Left renal pelvis (tissue), 4 donors: ENCODE measurements at places on chromosomes 3 and 15.

- DNase-seq: no peak
These were observed 281.9 kb upstream of the LRRFIP2 start for GRCh38 chr3:37456270-37456708.

- DNase-seq: no peak
These were observed 173.2 kb downstream of the ALCAM start for GRCh38 chr3:105539897-105540296.

DNA sequence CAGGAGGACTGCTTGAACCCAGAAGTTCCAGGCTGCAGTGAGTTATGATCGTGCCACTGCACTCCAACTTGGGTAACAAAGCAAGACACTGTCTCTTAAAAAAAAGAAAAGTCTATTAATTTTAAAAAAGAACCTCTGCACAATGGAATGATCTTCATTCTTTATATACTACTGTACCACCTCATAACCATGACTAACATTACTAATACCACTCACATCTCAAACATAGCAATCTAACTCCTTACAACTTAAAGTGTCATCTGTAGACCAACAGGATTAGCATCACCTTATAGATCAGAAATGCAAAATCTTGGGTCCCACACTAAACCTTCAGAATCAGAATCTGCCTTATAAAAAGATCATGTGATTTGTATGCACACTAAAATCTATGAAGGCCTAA lies 48.8 kb upstream of the MAP4 start:
- DNase-seq: no peak

- no peak for DNase-seq
These were observed 176.1 kb downstream of the KLF13 start for GRCh38 chr15:31502541-31503229.

DNA sequence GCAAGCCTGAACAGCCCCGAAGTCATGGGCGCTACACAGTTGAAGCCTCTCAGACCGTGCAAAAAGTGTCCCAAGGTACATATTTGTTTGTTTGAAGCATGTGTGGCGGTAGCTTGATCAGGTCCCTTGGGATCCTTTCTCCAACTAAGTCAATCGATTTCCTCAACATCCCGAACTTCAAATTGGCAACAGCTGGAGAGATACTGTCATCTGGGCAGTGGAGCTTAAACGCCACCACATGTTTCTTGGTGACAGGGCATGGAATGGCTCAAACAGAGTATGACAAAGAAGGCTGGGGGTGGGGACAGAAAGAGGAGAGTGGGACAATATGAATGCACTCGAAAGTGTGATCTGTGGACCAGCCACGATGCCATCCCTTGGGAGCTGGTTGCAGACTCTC lies 84.9 kb upstream of the PSMD6 start:
- DNase-seq: no peak

GRCh38 chr3:182740710-182741109 lies 52.6 kb upstream of the ATP11B start:
- peak; percentile 51 for DNase-seq

DNA sequence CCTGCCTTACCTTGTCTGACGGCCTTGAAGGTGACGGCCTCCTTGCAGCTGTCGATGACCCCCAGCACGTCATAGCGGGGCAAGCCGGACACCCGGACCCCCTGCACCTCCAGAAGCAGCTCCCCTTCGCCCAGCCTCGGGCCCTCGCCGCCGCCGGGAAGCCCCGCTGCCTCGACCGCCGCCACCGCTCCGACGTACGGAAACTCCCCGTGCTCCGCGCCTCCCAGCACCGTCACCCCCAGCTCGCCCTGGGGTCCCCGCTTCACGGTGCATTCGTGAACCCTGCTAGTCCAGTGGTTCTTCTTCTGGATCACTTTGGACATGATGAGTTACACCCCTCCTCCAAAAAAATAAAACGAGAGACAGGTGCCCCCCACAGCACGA lies 740 bp downstream of the MAGI1 start:
- DNase-seq: no peak

DNA sequence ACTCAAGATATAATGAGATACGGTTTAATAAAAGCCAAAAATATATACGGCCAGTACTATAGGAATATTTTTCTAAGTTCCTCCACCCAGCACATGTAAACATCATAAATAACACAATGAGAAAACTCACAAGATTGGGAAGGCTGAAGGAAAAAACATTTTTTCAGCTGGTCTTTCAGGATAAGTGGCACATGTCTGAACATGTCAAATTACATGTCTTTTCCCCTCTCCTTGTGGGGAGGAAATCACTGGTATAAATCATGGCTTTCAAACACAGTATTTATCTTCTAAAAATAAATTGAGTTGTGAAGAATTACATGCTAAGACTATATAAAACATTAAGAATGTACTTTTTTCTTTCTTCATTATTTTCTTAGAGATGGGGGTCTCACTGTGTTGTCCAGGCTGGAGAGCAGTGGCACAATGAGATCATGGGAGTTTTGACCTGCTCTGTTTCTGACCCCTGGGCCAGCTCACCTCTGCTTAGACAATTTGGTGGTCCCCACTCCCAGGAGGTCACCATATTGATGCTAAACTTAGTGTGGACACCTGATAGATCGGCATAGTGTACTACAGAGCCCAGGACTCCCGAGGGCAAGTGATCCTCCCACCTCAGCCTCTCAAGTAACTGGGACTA lies 32.8 kb downstream of the ETV5 start:
- DNase-seq: no peak

DNA sequence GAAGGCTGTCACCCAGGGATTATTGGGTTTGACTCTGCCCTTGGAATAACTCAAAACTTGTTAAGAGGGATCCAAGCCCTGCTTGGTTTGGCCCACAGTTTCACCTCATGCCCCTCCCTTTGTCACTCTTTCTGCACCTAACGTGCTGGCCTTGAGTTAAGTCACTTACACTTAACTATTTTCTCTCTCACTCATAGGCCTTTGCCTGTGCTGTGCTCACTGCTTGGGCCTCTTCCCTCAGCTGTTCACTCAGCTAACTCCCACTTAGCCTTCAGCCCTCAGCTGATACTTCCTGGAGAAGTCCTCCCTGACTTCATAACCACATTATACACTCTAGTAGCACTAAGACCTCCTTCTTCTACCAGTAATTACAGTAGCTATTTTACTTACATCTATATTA lies 133.3 kb downstream of the CMSS1 start:
- DNase-seq: no peak

- DNase-seq: no peak
These were observed 32.4 kb downstream of the TNIK start for GRCh38 chr3:171427771-171428320.

GRCh38 chr3:128787256-128788253 lies 61.6 kb downstream of the RAB7A start:
- no peak for DNase-seq

DNA sequence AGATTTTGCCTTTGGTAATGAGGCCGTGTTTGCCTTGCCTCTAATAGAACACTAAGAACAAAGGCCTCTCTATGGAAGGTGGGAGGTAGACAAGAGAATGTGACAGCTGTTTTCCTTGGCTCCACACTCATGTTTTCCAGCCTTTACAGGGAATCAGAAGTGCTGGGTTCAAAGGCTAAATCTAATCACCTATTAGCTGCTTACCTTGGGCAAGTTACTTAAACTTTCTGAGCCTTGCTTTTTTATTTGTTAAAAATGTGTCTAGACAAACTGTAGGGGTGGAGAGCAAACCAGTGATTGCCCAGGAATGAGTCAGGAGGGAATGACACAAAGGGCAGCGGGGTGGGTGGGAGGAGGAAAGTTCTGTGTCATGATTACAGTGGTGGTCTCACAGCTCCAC lies 179.0 kb downstream of the P3H2 start:
- DNase-seq: no peak

- no peak for DNase-seq
These were observed 31.0 kb downstream of the PGBD4 start for GRCh38 chr15:34132881-34133280.

DNA sequence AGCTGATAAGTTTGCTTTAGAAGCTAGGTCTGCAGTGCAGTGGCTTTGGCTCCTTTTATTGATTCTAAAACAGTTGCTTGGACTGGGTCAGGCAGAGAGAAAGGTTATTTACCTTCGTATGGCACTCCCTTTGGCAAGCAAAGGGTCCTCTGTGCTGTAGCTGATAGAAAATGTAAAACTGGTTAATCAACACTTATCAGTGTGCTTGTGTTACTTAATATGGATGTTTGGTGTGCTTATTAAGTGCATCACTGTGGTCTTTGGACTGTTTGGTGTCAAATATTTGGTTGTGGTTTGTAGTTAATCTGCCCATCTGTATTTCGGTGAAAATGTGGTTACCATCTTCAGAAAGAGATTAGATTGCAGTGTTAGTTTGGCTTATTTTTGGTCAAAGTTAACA lies 16.0 kb downstream of the UBE2E2 start:
- no peak for DNase-seq

GRCh38 chr3:128131897-128132646 lies 8.5 kb upstream of the RUVBL1 start:
- no peak for DNase-seq

DNA sequence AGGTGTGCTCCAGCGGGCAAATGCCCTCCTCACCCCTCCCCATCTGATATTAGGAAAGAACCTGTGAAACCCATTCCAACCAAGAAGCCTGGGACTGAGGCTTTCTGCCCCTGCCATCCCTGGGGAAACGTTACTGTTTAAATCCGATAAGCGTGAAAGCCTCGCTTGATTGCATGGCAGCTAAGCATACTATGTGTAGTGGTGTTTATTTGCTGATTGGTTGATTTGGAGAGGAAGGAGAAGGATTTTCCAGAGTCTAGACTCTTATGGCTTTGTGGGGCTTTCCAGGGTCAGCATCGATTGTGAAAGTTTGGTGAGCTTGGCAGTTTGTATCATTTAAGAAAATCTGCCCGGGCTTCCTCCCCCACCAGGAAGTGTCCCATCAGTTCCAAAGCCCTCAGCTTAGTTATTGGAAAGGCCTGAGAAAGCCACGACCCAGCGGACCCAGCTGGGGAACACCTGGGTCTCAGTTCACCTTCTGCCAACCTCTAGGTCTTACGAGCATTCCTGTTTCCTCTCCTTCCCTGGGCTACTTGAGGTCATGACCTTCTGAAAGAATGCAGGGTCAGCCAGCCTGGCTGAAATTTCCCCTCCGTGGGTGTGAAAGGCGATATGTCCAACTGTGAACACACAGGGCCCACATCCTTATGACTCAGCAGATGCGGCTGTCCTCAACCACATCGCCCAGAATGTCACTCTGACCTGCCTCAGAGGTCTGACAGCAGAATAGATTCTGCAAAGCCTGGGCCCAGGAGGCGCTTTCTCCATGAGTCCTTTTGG lies 62.8 kb upstream of the HERC1 start:
- no peak for DNase-seq

DNA sequence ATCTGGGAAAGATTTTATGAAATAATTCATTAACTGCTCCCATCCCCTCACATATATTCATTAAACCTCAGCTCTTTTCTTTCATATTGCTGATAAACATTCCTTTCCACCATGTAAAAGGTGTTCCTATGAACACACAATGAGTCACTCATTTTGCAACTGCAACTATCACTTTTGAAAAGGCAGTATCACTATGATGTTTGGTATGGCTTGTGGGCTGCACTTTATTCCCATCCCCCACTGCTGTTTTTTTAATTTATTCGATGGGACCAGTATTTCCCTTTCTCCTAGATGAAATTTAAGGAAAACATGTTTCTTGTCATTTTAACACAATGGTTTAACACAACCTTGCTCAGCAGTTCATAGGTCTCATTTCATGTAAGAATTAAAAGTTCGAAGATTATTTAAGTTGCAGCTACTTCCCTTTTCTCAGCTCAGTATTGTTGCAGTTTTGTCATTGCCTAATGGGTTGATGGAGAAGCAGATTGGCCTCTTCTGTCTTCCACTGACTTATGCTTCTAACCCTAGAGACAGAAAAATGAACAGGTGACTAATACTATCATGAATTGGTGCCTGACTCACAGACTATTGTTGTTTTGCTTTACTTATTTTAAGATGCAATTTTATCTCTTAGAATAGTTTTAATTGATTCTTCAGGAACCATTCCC lies 280.3 kb downstream of the ZPLD1 start:
- DNase-seq: no peak

DNA sequence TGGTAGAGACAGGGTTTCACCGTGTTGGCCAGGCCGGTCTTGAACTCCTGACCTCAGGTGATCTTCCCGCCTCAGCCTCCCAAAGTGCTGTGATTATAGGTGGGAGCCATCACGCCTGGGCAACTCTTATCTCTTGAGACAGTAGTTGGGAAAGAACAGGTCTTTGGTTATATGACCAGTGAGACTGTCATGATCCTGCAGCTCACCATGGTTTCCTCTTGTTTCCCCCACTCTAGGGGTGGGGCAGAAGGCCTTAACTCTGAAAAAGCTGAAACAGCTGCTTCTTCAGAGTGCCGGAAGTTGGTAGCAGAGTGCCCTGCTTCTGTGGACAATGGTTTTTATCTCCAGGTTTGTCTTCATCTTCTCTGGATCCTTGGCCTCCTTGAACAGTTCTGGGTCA lies 4.7 kb upstream of the TYRO3 start:
- no peak for DNase-seq

GRCh38 chr3:72977060-72977808 lies 19.4 kb upstream of the PPP4R2 start:
- no peak for DNase-seq

DNA sequence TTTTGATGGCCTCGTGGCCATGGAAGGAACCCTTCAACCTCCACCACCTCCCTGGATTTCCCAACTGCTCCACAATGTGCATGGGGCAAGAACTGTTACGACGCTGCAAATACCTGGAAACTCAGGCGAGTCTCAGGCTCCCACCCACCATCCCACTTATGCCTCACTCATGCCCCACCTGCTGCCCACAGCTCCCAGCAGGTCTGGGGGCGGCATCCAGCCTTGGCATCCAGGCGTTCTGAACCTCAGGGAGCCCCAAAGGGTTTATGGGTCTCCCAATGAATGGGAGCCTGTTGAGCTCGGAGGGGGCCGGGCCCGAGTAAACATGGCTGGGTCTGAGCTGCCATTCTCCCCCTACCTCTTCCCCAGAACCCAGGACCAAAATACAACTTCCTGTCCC lies 2.0 kb upstream of the PTH1R start:
- no peak for DNase-seq

DNA sequence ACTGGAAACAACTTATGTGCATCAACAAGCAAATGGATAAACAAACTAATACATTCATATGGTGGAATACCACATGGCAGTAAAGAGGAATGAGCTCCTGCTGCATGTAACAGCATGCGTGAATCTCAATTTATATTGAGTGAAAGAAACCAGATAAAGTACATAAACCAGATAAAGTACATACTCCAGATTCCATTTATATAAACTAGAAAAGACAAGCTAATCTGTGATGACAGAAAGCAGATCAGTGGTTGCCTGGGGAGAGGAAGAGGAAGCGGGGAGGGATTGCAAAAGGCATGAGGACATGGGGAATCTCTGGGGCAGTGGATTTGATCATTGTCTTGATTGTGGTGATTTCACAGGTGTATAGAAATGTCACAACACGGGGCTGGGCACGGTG lies 34.2 kb downstream of the LIMD1 start:
- no peak for DNase-seq

GRCh38 chr15:41001524-41002214 lies 48.4 kb downstream of the CHAC1 start:
- DNase-seq: no peak

- no peak for DNase-seq
These were observed 5.7 kb downstream of the DUT start for GRCh38 chr15:48336940-48337339.
